ENCODE measurements at places on chromosomes 11 and 22. TPM values are rescaled to one million over a fixed set of nuclear protein-coding genes. Genes with fewer than 3 reads are reported as not detected.
A peak's percentile ranks its signal among the peaks of the same experiment; 100 is the strongest.

LARGE1 gene
- 1.0 TPM for total RNA-seq

CHADL gene
- total RNA-seq: not detected

SLC22A6 gene
- total RNA-seq: not detected

EFCAB6 gene
- total RNA-seq: not detected

OR2D2 gene
- total RNA-seq: not detected

ZNF214 gene
- 0.03 TPM for total RNA-seq

GAL3ST1 gene
- not detected for total RNA-seq

CALCA gene
- total RNA-seq: not detected

NEFH gene
- not detected for total RNA-seq

ZBTB16 gene
- not detected for total RNA-seq

CYP2D6 gene
- 0.11 TPM for total RNA-seq

MAJIN gene
- not detected for total RNA-seq

RAB38 gene
- total RNA-seq: not detected

MPPED1 gene
- not detected for total RNA-seq

GRK3 gene
- 1.7 TPM for total RNA-seq

APOL6 gene
- 4.6 TPM for total RNA-seq

- DNase-seq: no peak
Observed at GRCh38 chr11:128946648-128947047, 4.0 kb upstream of the TP53AIP1 start.

DNA sequence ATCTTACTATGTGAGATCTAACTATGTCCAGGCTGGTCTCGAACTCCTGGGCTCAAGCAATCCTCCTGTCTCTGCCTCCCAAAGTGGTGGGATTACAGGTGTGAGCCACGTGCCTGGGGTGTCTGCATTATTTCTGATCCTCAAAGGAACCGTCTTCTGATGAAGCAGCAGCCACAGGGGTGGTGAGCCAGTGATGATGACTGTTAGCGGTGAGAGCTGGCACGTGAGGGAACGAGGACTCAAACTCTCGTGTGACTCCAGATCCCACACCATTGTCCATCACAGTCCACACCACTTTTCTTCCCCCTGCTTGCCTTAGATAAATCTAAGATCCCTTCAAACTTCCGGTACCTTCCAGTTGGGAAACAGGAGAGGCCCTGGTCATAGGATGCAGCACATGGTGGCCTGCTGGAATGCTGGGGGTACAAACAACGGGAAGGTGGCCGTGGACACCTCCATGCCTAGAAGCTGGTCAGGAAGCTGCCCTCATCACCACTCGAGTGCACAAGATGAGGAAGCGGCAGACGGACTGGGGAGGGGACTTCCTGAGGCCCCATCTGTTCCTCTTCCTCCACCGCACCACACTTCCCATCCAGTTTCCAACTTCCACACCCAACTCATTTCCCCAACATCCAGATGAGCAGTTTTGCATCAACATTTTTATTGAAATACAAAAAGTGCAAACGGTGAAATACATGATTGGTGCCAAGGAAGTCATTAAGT, 23.8 kb downstream of the ARHGAP1 start:
- no peak for DNase-seq

DNA sequence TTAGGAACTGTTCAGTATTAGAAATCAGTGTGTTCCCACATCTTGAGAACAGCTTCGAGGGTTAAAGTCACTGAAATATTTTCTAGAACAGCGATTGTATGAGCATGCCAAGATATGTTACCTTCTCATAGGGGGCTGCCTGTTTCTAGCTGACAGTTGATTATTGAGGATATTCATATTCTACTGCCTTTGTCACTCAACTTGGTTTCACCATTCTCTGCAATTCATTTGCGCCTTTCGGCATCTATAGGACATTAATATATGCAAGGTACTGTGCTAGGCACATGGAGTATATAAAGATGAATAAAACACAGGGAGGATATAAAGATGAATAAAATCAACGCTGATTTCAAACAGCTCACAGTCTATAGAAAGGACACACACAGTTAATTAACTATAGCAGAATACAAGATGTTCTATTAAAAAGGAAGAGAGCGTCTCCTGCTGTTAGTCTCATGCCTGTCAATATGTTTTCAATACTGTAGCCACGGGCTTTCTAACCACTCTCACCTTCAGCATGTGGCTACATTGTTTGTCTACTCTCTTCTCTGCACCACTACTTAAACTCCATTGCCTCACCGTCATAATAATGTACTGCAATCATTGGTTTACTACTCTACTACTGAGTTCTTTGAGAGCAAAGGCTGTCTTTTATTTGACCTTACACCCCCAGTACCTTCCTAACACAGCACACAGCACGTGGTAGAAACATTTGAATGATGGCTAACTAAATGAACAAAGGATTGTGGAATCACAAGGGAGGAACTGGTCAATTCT, 81.9 kb downstream of the RAB30 start:
- no peak for DNase-seq

DNA sequence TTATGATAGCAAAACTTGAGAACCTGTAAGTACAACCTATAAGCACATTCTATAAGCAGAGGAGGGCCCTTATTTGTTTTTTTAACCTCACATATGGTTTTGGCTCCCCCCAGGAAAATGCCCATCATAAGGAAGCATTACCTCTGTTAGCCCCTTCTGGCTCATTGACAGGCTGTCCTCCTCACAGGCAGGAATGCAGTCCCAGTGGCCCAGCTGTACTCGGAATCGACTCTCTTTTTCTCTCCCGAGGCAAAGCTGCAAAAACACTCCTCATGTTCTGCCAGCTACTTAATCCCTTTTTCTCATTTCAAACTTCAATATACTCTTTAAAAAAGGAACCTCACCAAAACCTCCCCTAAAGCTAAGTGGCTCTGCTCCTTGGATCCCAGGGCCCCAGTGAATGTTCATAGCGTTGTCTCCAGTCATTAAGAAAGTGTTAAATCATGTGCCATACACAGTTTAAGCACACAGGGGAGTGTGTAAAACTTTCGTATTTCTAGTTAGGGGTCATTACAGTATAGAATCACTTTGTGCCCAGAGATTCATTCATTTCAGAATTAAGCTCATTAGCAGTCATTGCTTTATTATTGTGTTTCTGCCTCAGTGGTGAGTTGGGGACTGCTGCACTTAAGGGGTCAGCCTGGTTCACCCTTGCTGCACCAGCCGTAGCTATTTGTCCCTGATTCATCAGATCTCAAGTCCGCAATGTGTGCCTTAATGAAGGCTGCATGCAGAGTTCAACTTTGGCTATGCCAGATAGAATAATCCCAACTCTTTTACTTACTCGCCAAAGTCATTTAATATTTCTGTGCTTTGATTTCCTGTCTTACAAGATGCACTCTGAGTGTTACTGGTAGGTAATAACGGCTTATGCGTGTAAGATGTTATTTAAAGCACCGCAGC, 57.6 kb downstream of the JRKL start:
- no peak for DNase-seq

DNA sequence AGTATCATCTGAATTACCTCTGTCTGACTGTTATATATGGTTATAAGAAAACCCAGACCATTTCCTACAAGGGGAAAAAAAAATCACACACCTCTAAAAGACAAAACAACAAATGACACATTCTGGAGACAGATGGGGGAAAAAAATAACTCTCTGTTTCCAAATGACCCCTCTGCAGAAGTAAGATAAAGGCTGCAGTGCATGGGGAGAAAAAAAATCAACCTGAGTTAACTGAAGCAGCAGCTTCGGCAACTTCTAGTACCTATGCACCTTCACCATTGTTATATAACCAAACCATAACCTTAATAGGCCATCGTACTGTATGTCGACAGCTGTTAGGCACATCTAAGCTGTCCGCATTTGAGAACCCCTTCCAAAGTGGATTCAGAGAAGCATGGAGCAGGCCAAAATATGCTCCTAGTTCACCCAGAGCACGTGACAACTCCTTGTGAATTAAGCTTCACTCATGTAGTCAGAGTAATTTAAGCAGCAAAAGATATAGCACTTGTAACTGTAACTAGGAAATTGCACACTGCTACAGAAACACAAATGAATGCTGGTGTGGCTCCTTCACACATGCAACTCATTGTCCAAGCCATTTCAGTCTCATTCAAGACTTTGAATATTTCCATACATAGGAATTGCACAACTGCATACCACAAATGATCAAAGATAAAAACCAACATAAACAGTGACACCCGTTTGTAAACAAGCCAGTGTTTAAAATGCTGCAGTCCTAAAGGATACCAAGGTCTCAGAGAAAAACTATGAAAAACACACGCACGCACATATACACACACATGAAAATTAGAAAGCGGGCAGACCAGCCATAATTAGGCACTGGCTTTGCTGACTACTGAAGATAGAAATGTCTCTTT, 2.7 kb downstream of the SIK3 start:
- no peak for DNase-seq

- DNase-seq: no peak
Observed at GRCh38 chr11:7894251-7894650, 36.8 kb downstream of the OR10A6 start.

GRCh38 chr11:109838026-109838425, 255.2 kb upstream of the ZC3H12C start:
- DNase-seq: no peak

- DNase-seq: no peak
Observed at GRCh38 chr22:46070803-46071450, 79.4 kb upstream of the PPARA start.

- DNase-seq: no peak
Observed at GRCh38 chr22:17281440-17281841, 62.2 kb upstream of the ADA2 start.

GRCh38 chr11:12691473-12691872, 17.3 kb downstream of the TEAD1 start:
- no peak for DNase-seq

- DNase-seq: no peak
Observed at GRCh38 chr11:78450866-78451265, 33.2 kb upstream of the GAB2 start.

DNA sequence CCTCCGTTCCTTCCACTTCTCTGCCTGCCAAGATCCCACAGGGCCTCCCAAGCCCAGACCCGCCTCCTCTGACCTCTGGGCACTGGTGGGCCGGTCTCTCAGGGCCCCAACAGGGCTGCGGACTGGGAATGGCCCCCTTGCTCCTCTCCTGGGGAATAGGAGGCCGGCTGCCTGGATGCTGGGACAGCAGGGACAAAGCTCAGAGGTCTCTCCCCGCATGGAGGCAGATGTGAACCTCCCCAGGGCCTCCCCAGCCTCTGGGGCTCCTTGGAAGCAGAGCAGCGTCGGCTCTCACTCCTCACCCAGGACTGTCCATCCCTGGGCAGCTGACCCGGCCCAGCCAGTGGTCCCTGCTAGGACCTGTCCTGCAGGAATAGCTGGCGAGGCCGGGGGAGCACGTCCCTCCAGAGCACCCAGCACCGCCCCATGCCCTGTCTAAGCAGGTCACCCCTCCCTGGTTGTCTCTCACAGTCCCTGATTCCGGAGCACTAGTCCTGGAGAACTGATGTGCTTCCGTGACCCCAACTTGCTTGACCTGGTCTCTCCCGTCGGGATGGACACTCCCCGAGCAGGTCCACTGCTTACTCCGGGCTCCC, 85.8 kb downstream of the RTL6 start:
- DNase-seq: no peak

DNA sequence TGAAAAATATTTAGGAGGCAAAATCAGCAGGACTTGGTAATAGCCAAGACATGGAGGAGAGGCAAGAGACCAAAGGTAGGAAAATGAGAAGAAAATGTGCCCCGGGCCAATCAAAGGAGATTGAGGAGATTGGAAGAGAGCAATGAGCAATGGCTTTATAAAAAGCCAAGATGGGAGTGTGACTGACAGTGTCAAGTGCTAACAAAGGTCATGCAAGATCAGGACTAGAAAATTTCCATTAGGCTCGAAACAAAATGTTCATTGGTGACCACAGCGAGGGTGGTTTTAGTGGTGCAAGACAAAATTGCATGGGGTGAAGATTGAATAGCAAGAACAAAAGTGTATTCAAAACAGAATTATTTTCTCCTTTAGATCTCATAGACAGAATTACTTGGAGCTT, 45.2 kb upstream of the TBCEL start:
- DNase-seq: no peak

DNA sequence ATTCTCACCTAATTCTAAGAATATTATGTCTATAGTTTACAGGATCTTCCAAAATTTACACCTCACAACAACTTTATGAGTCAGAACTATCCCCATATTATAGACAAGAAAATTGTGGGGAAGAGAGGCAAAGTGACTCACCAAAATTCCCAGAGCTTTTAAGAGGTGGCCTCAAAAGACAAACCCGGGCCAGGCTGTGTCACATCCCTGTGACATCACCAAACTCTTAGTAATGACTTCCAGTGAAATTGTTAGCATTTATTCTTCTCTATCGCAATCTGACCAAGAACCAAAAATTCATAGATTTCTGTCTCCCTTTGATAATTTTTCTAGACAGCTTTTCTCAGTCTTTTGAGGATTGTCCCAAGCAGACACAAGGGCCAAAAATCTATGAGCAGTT, 134.3 kb downstream of the SNX19 start:
- peak; percentile 66 for DNase-seq

GRCh38 chr11:34788642-34789041, 127.5 kb downstream of the APIP start:
- no peak for DNase-seq

DNA sequence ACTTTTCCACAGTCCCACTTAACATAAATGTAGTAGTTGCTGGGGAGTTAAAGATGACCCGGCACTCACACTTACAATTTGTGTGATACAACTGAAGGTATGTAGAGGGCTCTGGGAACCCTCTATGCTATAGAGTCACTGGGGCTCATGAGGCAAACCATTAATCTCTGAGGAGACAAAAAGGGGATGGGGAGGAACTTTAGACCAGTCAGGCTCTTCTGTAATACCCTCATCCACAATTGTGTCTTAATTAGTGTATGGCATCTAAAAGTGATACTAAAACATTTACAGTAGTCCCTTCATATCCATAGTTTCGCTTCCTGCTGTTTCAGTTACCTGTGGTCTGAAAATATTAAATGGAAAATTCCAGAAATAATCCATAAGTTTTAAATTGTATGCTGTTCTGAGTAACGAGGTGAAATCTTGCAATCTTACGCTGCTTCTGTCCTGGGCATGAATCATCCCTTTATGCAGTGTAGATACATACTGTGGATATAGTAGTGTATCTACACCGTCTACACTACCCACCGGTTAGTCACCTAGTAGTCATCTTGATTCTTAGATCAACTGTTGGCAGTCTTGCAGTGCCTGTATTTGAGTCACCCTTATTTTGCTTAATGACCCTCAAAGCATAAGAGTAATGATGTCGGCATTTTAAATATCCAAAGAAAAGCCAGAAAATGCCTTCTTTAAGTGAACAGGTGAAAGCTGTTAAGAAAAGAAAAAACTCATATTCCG, 12.2 kb downstream of the CBL start:
- DNase-seq: peak; percentile 96

DNA sequence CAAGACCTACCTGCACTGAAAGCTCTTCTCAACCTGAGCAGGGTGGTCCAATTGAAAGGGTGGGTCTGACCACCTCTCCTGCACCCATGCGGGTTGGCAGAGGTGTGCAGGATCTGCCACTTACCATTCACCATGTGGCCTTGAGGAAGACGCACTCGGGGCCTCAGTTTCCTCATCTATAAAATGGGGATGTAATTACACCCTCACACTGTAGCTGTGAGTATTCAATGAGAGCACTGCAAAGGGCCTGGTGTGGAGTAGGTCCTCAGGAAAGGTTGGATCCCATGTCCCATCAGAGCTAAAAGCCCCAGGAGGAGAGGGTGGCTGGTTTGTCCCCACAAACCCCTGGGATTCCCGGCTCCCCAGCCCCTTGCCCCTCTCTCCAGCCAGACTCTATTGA, 557 bp upstream of the TAGLN start:
- no peak for DNase-seq
